ENCODE measurements at places on chromosomes 3 and 15.

DNA sequence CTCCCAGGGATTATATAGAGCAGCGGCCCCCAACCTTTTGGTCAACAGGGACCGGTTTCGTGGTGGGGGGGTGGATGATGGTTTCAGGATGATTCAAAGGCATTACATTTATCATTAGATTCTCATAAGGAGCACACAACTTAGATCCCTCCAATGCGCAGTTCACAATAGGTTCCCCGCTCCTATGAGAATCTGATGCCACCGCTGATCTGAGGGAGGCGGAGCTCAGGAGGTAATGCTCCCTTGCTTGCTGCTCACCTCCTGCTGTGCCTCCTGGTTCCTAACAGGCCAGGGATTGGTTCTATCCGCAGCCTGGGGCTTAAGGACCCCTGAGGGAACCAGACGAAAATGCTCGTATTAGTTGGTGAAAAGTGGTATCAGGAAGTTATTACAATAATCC is 1.3 kb upstream of the HACD2 start:
- DNase-seq = peak; percentile 61

- no peak for DNase-seq
Observed at GRCh38 chr15:30997270-30997669, 5.8 kb upstream of the MTMR10 start.

DNA sequence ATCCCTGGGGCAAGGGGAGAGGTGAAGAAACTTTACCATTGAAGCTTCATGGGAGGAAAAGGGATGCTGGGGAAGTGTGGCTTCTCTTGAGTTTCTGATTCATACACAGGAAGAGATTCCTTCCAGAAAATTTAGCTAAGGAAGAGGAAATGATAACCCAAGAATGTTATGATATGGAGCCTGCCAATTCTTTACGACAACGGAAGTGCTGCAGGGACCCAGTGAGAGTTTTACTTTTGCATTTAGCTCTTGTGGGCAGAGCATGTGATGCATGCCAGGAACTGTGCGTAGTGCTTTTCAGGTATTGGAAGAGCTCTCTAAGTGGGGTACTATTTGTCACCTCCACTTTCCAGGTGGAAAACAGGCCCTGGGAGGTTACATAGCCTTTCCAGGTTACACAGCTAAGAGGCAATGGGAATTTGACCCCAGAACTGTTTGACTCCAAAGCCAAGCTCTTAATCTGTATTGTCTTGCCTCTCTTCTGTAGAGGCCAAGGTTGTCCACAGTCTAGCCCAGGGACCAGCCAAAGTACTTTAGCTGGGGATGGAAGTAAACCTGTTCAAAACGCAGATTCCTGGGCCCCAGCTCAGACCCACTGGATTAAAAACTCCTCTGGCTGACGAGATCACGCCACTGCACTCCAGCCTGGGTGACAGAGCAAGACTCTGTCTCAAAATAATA is 23.0 kb downstream of the CMTM7 start:
- DNase-seq = no peak

DNA sequence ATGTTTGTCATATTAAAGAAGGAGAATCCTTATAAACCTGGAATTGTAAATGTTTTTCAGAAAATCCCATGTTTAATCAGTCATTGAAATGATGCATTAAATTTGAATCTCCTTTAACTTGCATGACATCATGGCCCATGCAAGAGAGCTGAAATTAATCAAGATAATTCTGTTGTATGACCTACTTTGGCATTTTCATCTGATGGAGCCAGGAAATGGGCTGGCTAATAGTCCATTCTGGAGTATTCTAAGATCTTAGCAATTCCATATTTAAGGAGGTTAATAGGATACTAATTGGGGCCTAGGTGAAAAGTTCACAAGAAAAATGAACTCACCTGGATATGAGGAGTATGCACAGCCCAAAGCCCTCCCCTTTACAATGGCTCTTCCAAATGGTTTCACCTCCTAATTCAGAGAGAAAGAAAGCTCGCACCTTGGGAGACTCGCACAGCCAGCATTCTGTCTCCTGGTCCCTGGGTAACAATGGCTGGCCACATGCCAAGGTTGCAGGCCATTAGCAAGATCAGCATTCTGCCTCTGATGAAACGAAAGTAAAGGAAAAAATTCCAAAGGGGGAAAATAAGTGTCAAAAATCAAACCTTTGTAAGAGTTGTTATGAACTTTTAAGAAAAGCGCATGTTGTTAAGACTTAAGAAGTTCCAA is 786.4 kb downstream of the MCTP2 start:
- no peak for DNase-seq

DNA sequence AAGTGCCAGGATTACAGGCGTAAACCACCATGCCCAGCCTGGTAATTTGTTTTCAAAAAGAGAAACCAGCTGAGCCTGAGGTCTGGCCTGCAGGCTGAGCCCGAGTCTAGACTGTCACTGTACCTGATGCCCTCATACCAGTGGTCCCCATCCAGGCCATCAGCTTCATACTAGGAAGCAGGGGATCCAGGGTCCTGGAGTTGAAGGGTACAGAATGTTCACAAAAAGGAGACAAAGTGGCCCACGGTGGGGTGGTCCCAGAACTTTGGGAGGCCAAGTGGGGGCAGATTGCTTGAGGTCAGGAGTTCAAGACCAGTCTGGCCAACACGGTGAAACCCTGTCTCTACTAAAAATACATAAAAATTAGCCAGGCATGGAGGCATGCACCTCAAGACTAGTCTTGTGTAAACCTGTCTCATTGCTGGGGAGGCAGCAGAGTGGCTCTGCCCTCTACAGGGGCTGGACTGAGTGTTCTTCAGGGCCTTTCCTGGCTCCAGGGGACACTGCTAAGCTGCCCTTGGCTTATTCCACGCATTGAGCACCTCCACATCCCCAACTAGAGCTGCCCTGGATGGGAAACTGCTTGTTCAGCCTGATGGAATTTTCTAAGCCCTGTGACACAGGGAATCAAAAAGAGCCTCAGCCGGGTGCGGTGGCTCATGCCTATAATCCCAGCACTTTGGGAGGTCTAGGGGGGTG is 7.9 kb upstream of the HHATL start:
- DNase-seq = no peak

DNA sequence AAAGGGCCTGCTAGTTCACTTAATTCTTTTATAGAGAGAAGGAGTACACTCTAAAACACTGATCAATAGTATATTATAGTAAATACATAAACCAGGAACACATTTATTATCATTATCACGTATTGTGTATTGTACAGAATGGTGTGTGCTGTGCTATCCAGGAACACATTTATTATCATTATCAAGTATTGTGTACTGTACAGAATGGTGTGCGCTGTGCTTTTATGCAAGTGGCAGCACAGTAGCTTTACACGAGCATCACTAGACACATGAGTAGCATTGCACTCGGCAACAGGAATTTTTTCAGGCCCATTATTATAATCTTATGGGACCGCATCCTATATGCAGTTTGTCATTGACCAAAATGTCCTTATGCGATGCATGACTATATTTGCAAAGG is 20.9 kb upstream of the MUC20 start:
- no peak for DNase-seq

DNA sequence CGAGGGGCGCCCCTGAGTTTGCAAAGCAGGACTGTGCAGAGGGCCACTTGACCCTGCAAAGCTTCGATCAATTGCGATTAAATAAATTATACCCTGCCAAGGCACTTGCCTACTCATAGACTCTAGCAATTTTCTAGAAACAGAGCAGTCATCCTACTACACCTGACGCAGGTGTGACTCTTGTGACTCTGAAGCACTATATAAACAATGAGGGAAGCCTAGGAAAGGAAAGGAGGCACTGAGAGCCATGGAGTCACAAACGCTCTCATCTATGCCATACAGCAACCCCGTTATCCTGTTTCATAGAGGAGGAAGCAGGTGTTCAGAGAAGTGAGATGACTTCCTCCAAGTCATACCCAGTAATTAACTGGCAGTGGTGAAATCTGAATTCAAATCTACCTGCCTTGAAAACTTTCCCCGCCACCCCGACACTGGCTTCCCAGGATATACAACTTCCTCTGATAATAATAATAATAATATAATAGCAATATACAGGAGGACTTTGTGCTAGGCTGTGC is 14.4 kb downstream of the ARHGEF3 start:
- no peak for DNase-seq

GRCh38 chr3:193974191-193974652 is 161.7 kb upstream of the HES1 start:
- no peak for DNase-seq

GRCh38 chr3:13631256-13631655 is 82.3 kb downstream of the FBLN2 start:
- no peak for DNase-seq

DNA sequence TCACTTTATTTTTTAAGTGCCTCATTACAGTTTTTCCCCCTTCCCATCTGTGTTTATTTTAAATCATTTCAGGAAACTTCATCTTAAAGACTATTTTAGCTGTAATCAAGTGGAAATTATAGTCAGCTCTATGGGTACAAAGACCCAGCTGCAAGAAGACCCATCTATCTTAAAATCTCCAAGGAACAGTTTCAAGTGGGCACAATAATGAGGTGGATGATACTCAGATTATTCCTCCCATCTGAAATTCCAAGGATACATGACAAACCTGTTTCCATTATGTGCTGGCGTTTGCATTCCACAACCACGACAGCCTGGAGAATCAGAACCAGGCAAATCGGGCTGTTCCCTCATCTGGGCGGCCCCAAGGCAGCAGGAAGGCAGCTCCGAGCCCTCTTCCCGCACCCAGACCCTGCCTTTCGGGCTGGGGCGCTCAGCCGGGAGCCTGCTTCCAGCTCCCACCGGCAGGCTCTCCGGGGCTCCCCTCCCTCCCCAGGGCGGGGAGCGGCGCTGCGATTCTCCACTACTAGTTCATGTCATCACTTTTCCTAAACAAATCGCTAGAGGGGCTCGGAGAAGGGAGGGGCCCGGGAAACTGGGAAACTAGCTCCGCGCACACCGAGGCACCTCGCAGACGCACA is at the start of gene MGLL:
Gene MGLL, minus strand, starts transcription at position 475 of the 641 bp plus-strand sequence. Its CDS starts 197 bp downstream, at position 278.
- peak; percentile 79 for DNase-seq

GRCh38 chr3:195256639-195257453 is 14.1 kb downstream of the XXYLT1 start:
- DNase-seq = no peak

GRCh38 chr3:63364495-63364894 is 86.4 kb downstream of the SYNPR start:
- DNase-seq = no peak

DNA sequence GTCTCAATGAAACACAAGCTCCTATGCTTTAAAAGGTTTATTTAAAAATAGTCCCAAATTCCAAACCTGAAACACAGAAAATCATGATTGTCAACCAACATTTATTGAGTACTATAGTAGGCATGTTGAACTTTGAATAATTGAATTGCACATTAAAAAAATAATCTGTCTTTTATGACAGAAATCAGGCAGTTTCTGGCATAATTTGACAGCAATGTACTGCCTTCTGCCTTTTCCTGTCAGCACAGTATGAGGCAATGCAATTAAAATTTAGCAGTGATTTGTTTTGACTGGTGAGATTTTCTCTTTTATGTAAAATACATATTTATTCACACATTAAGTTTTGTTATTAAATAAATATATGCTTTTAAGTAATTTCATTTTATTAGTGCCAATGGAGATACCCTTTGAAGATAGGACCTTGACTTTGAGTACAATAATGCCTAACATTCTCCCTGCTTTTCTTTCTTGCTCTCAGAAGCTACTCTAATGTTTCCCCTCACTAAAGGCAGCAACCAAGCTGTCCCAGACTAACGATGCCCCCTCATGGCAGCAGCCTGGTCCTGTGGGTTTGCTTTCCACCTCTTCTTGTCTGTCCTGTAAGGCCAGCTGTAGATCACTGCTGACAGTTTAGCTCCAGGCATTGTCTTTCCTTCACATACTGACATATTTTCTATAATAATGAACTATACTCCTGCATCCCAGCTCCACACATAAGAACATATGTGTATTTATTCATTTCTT is 346.7 kb downstream of the IL20RB start:
- DNase-seq = no peak

DNA sequence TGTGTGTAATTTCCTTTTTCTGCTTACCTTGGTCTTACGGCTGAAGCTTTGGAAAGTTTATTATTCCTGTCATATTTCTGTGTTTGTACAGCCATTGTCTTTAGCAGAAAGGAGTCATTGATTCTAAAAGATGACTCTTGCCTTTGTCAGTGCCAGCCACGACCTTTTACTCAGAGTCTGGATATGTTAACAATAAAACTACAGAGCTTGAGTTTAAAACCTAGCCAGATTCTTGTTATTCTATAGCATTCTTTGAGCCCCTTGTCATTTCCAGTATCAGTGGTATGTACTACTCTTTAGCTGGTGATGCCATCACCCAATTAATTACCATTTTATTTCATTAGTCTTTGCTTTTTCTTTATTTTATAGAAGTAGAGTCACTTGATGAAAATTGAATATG is 142.4 kb downstream of the TCF12 start:
- no peak for DNase-seq

All from right kidney (tissue), 9 donors.